ENCODE measurements at places on chromosomes 1 and 21.

DNA sequence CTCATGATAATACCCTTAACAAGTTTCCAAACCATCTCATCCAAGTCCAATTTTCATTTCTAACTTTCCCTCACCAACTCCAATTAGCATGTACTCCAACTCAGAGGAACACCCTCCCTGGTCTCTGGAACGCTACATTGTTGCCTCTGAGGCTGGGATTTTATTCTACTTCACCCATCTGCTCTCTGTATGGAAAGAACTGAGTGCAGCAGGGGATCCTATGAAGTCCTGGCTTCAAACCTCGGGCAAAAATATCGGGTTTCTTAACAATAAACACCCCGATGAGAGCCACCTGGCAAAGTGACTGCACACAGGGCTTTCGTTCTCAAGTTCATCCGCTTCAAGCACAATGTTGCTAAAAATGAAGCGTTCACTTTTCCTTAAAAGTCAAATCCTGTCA, 99.6 kb downstream of the CRB1 start:
- DNase-seq: no peak

DNA sequence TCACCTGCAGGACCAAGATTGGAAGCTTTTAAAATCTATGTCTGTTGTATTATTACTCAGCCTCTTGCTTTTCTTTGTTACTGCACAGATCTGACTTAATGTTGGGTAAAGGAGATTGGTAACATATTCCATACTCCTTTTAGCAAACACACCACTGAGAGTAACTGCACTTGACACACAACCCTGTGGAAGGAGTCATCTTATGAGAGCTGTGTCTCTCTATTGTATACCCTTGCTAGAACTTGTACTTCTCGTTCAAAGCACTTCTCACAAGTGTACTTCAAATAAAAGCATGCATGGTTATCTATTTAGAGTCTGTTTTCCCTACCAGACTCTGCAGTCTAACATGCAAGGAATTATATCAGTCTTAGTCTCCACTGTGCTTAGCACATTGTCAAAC, 813.4 kb downstream of the ADGRL2 start:
- DNase-seq: no peak

- DNase-seq: no peak
Observed at GRCh38 chr21:28699596-28700259, 292.9 kb downstream of the LTN1 start.

DNA sequence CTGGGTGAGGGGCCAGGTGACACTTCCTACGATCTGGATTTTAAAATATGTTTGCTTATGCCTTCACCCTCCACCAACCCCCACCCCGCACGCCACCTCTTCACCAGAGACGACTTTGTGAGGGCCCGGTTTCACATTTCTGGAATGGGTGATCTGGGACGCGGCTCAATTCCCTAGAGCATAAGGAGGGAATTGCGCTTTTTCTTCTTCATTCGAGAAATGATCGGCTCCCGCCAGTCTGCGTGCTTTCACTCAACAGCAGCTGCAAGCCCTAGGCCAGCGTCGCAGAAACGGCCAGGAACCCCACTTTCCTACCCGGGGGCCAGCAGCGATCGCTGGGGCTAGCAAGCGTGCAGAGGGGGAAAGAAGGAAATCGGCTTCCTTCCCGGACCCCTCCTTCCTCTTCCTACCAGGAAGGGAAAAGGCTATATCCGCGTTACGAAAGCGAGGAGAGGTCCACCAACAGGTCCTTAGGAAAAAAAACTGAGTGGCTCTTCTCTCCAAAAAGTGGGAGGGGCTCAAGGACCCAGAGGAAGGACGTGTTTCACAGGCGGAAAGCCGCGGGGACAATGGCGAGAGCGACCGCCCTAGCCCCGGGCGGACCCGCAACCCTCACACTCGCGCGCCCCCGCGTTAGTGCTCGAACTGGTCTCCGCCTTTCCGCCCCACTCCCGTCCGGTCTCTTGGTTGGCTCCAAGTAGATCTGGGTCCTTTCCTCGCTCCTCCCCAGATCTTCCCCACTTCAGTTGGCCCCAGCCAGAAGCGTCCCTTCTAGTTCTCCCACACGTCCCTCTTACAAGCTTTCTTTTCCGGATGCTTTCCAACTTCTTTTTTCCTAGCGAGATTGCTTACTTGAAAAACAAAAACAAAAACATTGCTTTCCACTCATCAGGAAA, 1.1 kb upstream of the ADAMTS1 start:
- peak; percentile 86 for DNase-seq

- no peak for DNase-seq
Observed at GRCh38 chr1:168742386-168742785, 13.4 kb upstream of the DPT start.

GRCh38 chr1:228038387-228039005, 31.7 kb downstream of the WNT3A start:
- no peak for DNase-seq

GRCh38 chr21:15183813-15184257, 119.0 kb upstream of the NRIP1 start:
- no peak for DNase-seq

GRCh38 chr1:176456795-176457194, 6.2 kb upstream of the PAPPA2 start:
- no peak for DNase-seq

GRCh38 chr1:211986628-211987254, 48.6 kb downstream of the INTS7 start:
- no peak for DNase-seq

- DNase-seq: peak; percentile 59
Observed at GRCh38 chr1:225766967-225767633, 10.5 kb upstream of the SRP9 start.

- DNase-seq: no peak
Observed at GRCh38 chr21:15054606-15055239, 10.1 kb downstream of the NRIP1 start.

- DNase-seq: no peak
Observed at GRCh38 chr1:230891413-230891812, 23.1 kb upstream of the C1orf198 start.

- no peak for DNase-seq
Observed at GRCh38 chr1:183043872-183044854, 20.9 kb downstream of the LAMC1 start.

GRCh38 chr21:41929248-41929647, 24.6 kb downstream of the C2CD2 start:
- DNase-seq: no peak

GRCh38 chr21:33767236-33767635, 124.9 kb downstream of the ITSN1 start:
- DNase-seq: no peak

DNA sequence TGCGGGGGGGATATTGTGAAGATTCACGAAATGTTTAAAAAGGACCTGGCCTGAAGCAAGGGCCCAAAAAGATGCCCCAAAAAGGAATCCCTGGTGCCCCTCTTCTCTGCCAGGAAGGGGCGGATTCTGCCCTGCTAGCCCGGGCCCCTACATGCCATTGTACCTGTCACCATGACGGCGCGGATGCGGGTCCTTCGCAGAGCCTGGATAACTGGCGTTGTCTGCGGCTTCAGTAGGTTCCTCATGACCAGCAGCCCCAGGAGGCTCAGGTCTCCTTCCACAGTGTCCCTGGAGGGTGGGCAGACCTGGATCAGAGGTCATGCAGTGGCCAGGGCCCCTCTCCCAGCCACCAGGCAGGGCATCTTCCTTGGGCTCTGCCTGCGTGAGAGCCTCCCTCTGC, 11.2 kb upstream of the MFAP2 start:
- no peak for DNase-seq

DNA sequence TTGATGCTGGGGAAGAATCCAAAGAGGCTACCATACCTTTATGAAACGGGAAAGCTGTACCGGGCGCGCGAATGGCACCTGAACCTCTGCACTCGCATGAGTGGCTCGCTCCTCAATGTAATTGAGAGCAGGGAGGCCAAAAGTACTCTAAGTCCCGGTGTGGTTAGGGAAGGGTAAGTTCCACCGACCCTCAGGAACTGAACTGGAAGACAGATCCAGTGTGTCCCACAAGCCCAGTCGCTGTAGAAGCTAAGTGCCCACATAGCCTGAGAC, 1.0 kb downstream of the GATAD2B start:
- DNase-seq: no peak

DNA sequence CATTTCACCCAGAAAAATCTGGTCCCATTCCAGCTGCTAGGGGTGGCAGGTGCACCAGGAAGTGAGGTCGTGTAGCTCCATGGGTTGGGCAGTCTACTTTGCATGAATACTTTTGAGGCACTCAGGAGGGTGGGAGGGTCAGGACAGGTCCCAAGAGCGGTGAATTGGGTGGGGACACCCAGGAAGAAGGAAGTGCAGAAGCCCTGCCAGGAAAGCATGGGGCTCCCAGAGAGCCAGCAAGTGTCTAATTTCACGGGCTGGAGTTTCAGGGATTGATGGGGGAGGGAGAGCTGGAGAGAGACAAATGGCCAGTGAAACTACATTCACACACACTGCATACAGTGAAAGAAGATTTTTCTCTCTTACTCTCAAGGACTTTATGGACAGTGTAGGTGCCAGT, 137.8 kb downstream of the GALNT2 start:
- DNase-seq: no peak

GRCh38 chr1:37157634-37158033, 123.3 kb upstream of the GRIK3 start:
- no peak for DNase-seq

Data from hindlimb muscle (tissue), 1 donor.